ENCODE measurements at places on chromosomes 7 and 10.

GRCh38 chr10:102230861-102231356 lies 4.8 kb downstream of the ELOVL3 start:
- peak; percentile 32 for DNase-seq

DNA sequence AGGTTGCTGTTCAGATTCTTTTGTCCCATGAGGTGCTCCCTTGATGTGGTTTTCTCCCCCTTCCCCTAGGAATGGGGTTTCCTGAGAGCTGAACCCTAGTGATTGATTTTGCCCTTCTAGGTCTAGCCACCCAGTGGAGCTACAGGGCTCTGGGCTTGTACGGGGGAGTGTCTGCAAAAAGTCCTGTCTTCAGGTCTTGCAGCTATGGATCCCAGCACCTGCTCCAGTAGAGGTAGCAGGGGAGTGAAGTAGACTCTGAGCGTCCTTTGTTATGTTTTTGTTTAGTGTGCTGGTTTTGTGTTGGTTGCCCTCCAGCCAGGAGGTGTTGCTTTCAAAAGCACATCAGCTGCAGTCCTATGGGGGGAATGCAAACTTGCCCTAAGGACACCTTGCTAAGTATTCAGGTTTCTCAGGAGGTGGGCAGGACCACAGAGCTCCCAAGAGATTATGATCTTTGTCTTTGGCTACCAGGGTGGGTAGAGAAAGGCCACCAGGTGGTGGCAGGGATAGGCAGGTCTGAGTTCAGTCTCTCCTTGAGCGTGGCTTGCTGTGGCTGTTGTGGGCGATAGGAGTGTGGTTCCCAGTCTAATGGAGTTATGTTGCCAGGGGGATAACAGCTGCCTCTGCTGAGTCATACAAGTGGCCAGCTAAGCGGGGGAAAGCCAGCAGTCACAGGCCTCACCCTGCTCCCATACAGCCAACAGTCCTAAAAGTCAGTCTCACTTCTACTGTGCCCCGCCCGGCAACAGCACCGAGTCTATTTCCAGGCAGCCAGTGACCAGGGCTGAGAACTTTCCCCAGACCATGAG lies 92.4 kb upstream of the JCAD start:
- peak; percentile 92 for DNase-seq

DNA sequence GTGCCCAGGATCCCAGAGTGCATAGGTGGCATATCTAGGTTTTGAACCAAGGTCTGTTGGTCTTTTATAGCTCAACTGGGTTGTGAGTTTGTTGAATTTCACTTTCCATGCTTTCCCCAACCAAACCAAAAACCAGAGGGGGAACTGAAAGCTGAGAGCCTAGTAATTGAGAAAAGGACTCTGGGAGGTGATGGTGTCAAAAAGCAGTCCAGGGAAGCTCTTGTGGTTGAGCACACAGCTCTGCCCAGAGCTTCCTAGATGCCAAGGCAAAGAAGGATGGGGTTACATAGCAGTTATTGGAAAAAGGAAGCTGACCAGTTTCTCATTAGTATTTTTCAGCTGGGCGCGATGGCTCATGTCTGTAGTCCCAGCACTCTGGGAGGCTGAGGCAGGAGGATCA lies 9.9 kb downstream of the POR start:
- DNase-seq = no peak

DNA sequence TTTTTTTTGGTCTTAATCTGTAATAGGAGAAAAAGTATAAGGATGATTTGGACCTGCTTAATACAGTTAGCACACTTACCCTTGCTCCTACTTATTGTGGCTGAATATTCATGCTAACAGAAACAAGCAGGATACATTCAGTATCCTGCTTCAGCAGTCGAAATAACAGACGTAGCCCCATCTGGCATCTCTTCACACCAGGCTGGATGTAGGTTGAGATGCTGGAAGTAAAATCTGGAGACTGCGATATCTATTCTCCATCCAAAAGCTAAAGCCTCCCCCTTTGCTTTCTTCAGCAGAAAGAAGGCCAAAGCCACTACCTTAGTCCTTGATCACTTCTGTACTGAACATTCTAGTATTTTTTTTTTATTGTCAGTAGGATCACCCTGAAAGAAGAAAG lies 537.4 kb downstream of the AUTS2 start:
- no peak for DNase-seq
